ENCODE measurements at places on chromosomes 4 and X. TPM values are rescaled to one million over a fixed set of nuclear protein-coding genes. Genes with fewer than 3 reads are reported as not detected.

DNA sequence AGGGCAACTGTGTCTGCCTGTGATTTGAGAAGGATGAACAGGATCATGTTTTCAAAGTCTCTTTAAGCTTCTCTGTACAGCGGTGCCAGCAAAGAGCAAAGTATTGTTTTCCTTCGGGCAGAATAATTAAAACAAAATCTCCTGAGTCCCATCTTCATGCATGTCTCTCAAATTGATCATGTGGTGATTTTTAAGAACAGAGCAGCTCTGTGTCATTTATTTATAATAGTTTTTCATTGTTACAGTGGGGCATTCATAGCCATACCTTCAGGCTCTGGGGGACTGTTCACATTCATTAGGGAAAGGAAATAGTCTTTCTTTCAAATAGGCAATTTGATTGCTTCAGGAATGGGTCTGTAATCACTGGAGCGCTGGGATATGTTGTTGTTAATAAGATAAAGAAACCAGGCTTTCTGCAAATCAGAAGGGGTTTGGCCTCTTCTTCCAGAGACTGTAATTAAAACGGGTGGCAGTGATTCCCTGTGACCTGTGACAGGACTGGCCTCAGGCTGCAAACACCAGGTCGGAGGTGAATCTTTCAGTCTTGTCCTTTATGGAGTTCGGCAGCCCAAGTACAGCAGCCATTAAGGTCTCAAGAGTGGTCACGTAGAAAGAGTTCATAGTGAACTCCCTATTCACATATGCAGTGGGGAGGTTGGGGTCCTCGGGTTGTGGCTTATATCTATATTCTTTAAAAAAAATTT, 29.3 kb upstream of the CBR4 start:
- no peak for DNase-seq

DNA sequence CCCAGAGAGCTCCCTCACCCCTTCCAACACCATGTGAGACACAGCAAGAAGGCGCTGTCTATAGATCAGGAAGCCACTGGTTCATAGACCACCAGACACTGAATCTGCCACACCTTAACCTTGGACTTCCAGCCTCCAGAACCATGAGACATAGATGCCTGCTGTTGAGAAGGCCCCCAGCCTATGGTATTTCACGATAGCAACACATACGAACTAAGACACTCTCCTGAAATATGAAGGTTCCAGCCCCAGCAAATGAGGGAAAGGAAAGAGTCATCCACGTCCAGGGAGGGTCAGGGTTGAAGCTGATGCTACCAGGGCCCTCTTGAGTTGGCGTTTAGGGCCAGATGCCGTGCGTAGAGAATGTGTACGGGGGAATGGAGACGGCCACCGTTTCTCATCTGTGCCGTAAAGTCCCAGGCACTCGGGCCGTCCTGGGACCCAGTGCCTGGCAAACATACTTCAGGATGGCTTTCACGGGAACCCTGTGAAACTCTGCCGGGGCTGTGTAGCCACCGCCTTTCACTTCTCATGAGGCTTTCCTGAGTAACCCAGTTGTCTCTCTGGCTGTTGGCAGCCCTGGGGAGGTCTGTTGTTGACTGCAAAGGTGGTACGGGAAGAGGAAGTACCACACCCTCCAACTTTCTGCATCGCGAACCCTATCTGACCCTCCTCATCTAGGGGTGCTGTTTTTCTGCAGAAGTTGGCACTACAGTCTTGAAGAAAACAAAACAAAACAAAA, 17.7 kb upstream of the P2RY8 start:
- no peak for DNase-seq

The TBC1D9 gene
- 11.6 TPM for total RNA-seq

DNA sequence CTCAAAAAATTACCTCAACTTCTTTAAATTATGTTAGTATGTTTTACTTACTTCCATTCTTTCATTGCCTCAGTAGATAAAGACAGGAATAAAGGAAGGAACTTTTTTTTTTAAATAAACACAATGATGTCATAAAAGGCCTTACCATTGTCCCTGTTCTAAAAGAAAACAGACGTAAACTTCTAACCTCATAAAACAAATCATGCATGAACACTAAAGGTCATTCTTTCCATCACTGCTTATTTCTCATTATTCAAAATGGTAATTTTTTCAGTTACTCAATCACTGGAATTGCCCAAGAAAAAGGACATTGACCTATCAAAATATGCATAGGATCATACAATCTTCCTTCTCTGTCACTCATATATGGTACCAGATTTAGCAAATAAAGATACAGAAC, 32.2 kb upstream of the ARMCX2 start:
- no peak for DNase-seq

The NXF2B gene
- total RNA-seq: not detected

All from colonic mucosa (tissue), 4 donors.